Fibroblast of mammary gland (primary cell): ENCODE measurements at places on chromosomes 12 and 14.

DNA sequence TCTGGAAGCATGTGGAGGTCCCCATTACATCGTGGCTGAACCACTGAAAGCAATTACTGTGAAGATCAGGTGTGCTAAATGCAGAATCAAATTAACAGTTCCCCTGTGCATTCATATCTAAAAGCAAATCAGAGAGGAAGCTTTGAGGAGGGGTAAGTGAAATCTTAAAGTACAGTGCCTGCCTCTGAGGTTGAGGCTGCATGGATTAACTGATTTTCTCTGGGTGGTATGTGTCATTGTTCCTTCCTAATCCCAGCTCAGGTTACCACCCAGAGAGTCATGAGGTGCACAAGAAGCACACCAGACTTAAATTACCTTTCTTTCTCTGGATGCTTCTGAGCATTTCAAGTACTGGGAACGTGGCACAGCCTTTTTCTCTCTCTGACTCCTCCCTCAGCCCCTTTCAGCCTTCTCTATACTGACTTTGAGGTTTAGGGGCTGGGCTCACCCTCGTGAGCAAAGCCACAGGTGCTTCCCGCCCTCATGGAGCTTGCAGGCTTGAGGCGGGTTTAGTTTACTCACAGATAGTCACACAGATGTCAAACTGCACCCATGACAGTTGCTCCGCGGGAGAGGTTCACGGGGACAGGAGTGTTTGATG lies 237.6 kb upstream of the CRY1 start:
- no peak for DNase-seq

- DNase-seq = no peak
Observed at GRCh38 chr12:4969405-4969804, 59.7 kb downstream of the KCNA1 start.

DNA sequence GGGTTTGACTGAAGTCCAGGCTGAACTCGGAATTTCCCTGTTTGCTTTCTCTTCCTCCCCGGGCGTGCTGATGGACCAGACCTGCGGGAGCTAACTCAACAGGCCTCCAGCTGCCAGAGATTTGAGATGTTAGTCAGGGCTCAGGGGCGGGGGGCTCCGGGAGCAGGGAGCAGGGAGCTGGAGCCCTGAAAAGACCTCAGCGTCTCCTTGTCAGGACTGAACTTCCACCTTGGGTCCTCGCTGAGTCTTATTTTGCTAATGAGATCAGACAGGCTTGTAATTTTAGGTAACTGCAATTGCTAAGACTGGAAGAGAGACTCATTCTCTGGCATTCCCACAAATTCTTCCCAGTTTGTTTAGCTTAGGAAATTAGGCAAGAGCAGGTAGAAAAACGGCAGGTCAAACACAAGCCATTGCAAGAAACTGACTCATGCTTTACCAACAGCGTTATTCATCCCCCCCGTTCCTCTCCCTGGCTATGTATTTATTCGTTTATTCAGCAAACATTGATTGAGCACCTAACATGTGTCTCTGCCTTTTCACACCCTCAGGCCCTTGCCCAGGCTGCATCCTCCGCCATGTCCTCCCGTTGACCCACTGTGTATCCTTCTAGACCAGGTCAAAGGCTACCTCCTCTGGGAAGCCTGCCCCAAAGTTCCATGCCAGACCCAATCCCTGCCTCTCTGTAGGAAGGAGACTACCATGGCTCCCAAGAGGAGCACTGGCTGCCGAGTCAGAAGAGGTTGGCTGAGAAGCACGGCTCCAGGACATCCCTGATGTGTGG lies 80.4 kb upstream of the DIO3 start:
- peak; percentile 56 for DNase-seq

- DNase-seq = peak; percentile 57
Observed at GRCh38 chr14:50417853-50418252, 21.2 kb upstream of the CDKL1 start.

- DNase-seq = no peak
Observed at GRCh38 chr12:38889297-38889815, 16.0 kb downstream of the CPNE8 start.

- no peak for DNase-seq
Observed at GRCh38 chr12:89762498-89763170, 54.0 kb upstream of the ATP2B1 start.

GRCh38 chr12:74957231-74957630 lies 252.4 kb downstream of the KCNC2 start:
- DNase-seq = no peak

DNA sequence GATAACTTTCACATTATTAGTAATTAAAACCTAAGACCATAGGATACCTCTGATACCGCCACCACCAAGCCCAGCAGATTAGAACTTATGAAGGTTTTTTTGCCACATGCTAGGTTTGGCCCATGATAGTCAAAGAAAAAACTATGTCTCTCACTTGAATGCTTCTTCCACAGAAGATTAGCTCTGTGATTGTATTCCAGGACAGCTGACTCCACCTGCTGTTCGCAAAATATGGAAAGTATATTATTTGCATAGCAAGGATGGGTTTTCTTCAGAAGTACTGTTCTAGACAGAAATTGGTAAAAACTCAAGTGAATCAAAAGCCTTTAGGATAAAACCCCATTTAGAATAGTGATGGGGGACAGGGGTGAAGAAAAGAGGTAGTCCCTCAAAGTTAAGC lies 42.2 kb downstream of the PPFIBP1 start:
- DNase-seq = no peak

GRCh38 chr14:100640471-100641273 lies 53.5 kb upstream of the BEGAIN start:
- DNase-seq = no peak

DNA sequence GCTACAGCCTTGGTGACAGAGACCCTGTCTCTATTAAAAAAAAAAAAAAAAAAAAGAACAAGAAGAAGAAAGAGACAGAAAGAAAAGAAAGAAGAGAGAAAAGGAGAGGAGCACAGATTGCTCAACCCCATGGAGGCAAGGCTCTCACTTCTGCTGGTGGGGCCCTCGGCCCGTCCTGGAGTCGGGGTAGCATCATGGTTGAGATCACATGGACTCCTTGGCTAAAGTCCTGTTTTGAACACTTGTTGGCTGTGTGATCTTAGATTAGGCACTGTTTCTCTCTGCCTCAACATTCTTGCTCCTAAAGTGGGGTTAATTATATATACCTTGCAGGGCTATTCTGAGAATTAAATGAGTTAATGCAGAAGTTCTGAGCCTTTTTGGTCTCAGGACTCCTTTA lies 207.7 kb downstream of the CACNA1C start:
- no peak for DNase-seq

GRCh38 chr12:93050026-93050747 lies 121.1 kb upstream of the EEA1 start:
- DNase-seq = peak; percentile 46

DNA sequence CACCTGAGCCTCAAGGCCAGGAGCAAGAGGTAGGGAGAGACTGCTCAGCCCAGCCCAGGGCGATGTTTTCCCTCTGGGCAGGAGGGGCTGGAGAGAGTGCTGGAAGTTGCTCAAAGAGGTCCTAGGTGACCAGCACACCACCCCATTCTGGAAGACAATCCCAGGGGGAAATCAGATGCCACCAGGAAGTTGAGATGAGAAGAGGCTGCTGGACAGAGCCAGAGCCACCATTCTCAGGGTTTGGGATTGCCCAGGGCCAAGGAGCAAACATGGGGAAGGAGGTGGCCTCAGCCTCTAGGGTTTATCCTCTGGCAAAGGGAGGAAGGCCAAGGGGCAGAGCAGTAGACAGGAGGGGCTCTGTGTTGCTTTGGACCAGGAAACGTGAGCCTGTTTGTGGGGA lies 11.6 kb downstream of the CCDC85C start:
- no peak for DNase-seq

- DNase-seq = no peak
Observed at GRCh38 chr12:22600181-22600580, 24.8 kb upstream of the ETNK1 start.

- peak; percentile 80 for DNase-seq
Observed at GRCh38 chr12:76329159-76329558, 19.1 kb downstream of the BBS10 start.

DNA sequence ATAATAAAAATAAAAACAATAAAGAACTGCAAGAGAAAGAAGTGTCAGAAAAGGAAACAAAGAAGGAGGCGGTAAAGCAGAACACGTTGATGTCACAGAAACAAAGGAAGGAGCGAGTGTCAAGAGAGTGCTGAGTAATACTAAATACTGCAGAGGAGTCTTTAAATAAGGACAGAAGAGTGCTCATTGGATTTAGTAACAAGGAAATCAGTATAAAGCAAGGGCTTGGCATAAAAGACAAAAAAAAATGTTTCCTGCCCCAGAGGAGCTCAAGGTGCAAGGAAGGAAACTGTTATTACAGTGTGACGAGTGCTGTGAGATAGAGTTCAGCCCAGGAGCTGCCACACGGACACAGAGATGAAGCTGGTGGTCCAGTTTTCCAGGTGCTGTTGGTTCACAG lies 8.4 kb upstream of the TUBA1A start:
- DNase-seq = no peak

DNA sequence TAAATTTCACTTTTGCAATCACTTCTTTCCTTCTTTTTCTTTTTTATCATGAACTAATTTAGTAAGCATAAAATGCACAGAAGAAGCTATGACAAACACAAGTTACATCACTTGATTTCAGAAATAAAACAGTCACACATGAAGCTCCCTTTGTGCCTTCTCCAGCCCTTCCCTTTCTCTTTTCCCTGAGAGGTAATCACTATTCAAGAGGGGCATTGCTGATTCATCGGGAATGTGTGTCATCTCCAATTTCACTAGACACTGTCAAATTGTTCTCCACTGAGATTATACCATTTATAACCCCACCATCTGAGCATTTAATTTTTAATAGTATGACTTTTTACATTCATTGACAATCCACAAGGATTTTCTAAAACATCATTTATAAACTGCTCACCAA lies 91.6 kb upstream of the PTPRQ start:
- peak; percentile 22 for DNase-seq

DNA sequence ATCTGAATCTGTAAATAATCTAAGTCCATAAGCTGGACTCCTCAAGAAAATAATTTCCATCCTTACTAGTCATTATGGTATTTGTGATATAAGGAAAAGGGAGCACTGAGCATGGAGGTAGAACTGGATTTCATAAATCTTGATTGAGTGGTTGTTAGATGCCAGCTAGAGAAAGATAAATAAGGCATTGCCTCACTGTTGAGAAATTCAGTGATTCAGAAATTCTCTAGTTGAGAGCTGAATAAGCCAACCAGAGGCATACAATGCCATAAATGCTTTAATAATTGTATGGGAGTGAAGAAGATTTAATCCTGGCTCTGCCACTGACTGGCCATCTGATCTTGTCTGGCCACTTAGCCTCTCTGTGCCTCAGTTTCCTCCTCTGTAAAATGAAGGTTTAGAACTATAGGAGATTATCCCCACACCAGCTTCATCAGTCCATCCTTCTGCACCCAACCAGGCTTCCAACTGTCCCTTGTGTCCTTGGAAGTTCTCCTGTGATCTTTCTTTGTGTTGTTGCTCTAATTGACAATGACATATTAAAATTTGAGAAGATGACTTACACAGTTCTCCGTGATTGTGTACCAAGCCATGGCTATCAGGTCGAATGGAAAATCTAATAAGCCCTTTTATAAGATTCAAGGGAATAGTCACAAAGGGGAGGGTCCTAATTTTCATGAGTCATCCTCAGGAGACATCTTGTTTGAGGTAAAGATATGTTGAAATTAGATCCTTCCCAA lies 394.3 kb downstream of the EGLN3 start:
- peak; percentile 33 for DNase-seq

DNA sequence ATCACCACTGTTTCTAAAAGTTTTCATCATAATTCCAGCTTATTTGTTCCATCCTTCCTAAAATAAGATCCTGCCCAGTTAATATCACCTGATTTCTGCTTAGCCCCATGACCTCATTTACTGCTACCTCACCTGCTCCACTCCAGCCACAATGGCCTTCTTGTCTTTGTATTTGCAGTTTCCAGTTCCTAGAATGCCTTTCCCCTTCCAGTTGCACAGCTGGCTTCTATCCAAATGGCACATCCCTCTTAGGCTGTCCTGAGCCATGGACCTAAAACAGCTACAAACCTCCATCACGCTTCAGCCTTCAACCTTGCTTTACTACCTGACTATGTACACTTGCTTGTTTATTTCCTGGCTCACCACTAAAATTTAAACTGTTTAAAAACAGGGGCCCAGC lies 6.5 kb upstream of the LGMN start:
- DNase-seq = no peak

DNA sequence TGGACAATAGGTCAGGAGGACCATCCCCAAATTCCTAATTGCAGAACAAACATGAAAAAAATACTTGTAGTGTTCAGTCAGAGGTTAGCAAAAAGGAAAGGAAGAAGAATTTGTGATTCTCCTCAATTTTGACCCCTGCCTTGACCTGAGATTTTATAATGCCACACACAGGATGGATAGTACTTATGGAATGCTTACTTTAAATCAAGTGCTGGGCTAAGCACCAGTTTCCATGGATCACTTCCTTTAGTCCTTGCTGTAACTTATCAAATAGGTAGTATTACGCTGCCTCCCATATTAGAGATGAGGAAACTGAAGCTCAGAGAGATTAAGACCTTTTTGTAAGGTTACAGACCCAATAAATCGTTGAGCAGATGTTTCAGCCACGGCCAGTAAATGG lies 81.2 kb upstream of the OVCH1 start:
- no peak for DNase-seq

- peak; percentile 76 for DNase-seq
Observed at GRCh38 chr14:102437997-102438915, 71.3 kb downstream of the ANKRD9 start.

DNA sequence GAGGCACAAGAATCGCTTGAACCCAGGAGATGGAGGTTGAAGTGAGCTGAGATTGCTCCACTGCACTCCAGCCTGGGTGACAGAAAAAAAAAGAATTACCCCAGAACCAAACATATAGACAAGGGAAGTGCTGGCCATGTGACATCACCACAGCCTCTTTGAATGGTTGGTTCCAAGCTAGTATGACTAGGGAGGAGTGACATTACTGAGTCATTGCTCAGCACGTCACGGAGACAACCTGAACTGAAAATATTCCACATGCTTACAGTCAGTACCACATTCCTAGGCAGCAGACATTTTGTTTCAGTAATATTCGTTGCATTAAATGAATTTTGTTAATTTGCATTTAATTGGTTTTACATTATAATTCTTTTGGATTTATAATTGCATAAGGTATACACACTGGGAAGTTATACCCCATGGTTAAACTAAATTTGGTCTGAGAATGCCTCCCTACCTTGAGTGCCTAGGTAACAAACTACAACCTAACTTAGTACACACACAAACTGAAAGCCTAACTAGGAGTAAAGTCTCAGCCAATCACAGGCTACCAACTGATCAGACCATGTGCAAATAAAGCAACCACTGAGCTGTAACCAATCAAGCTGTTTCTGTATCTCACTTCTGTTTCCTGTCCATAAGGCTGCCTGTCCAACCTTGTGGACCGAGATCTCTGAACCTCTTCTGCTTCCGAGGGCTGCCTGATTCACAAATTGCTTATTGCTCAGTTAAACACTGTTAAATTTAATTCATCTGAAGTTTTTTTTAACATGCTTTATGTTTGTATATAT lies 164.4 kb downstream of the CAND1 start:
- peak; percentile 71 for DNase-seq
